ENCODE measurements at places on chromosomes 2 and 18. TPM values are rescaled to one million over a fixed set of nuclear protein-coding genes. Genes with fewer than 3 reads are reported as not detected.

DNA sequence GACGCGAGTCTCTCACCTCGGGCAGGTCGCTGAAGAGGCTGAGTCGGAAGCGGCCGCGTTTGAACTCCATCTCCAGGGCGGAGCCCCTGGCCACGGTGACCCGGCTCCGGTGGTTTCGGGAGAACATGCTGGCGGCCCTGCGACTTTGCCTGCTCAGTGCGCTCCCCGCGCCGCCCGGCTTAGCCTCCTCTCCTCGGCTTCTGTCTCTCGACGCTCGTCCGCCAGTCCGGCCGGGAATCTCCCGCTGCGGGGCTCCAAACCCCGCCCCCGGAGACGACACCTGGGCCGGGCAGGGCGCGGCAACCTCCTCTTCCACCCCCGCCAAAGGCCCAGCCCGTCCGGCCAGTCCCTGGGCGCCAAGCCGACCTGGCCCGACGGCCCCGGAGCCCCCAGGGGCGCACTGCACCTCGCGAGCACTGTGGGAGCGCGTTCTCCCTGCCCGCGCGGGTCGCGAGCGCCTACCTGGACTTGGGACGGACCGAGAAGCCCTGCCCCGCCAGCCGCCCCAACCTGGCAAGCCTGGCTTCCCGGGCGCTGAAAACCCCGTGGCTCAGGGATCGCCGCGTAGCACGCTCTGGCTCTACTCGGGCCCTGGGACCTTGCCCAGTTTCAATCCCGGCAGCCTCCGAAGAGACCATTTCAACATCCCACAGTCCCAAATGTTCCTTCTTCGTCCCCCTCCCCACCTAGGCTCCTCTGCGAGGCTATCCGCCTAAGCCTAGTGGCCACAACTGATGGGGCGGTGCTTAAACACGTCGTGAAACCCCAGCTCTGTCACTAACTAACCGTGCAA is at the start of gene RTKN:
RTKN (minus strand) TSS at position 248 of the 793 bp plus-strand sequence; CDS start at position 127, 121 bp downstream.
- peaks cover 18% of the 10 kb centered on the region for H3K4me1 ChIP-seq
- no peaks in the 10 kb centered on the region for H3K36me3 ChIP-seq
- H3K27ac ChIP-seq, result peak within 1 kb of the TSS; percentile 98
- DNase-seq, result peak; percentile 84

ANKRD29 gene
- total RNA-seq, result 0.81 TPM

GRCh38 chr2:66854298-66854697 is 419.4 kb downstream of the MEIS1 start:
- no peak for DNase-seq
- no peak overlapping the region for H3K4me3 ChIP-seq
- H3K36me3 ChIP-seq, result no peaks in the 10 kb centered on the region
- H3K27me3 ChIP-seq, result no peaks in the 10 kb centered on the region
- peaks cover 8% of the 10 kb centered on the region for H3K4me1 ChIP-seq

FOXD4L1 gene
- not detected for total RNA-seq

PLCD4 gene
- 1.1 TPM for total RNA-seq

- DNase-seq, result no peak
- H3K36me3 ChIP-seq, result no peaks in the 10 kb centered on the region
- peaks cover 9% of the 10 kb centered on the region for H3K4me1 ChIP-seq
- no peaks in the 10 kb centered on the region for H3K27me3 ChIP-seq
Observed at GRCh38 chr2:188365058-188365641, 73.5 kb downstream of the GULP1 start.

DNA sequence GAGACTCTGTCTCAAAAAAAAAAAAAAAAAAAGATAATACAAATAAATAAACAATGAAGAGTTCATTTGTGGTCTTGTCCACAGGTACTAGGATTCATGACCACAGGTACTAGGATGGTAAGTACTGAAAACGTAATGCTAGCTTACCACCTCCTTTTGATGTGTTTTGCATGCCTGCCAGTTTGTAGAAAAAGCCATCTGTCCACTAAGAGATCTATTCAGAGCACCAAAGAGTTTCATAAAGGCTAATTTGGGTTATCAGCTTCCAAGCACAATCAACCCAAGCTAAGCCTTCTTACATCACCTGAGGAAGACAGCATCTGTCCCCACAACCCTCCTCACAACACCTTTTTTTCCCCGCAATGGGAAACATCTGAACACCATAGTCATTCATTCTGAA is 477.2 kb downstream of the ZEB2 start:
- H3K27ac ChIP-seq, result no peak overlapping the region
- H3K36me3 ChIP-seq, result no peaks in the 10 kb centered on the region
- H3K4me3 ChIP-seq, result no peak overlapping the region
- H3K4me1 ChIP-seq, result no peaks in the 10 kb centered on the region
- H3K27me3 ChIP-seq, result no peaks in the 10 kb centered on the region
- DNase-seq, result no peak

DNA sequence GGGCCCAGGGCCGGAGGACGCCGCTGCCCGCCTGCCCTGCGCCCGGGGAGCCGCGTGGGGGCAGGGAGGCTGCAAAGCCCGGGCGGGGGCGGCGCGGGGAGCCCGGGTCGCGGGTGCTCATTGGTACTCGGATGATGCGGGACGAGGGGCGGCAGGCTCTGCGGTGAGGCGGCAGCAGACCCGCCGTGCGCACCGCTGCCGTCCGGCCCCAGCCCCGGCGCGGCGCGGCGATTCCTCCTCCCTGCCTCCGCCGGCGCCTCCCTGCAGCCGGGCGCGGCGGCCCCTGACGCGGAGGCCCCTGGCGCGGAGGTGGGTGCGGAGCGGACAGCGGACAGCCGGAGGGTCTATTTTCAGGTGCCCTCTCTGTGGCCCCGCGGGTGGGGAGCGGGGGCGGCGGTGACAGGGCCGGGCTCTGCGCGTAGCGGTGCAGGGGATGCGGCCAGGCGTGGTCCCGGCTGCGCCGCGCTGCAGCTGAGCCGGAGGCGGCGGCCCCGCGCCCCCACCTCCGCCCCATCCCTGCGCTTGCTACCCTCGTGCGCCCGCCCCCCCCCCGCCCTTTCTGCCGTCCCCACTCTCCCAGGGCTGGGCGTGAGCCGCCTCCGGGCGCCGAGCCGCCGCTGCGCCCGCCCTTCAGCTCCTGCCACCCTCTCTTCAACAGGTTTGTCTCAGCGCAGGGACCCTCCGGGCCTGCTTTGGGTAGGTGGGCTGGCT is 640 bp downstream of the SPTBN1 start:
- H3K4me1 ChIP-seq, result peaks cover 11% of the 10 kb centered on the region
- H3K36me3 ChIP-seq, result no peaks in the 10 kb centered on the region
- peak overlapping the region; percentile 76 for H3K4me3 ChIP-seq

DNA sequence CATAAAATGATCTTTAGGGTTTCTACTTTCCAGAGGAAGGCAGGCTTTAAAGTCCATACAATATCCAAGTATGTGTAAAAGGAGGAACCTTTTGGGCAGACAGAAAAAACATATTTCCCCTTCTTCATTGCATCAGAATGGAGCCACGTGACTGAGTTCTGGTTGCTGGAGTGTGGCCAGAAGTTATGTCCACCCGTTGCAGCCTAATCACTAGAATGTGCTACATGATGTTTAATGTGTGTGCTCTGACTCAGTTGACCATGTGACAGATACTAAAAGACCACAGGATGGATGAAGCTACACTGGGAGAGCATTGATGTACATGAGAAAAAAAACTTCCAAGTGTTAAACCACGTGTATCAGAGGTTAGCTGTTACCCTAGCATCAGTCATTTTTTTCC is 460.9 kb downstream of the RIT2 start:
- H3K27ac ChIP-seq, result no peak overlapping the region
- H3K36me3 ChIP-seq, result no peaks in the 10 kb centered on the region
- no peaks in the 10 kb centered on the region for H3K27me3 ChIP-seq
- no peak overlapping the region for H3K4me3 ChIP-seq
- no peak for DNase-seq
- no peaks in the 10 kb centered on the region for H3K4me1 ChIP-seq

GRCh38 chr18:47868744-47869143 is 61.7 kb downstream of the SMAD2 start:
- H3K27me3 ChIP-seq, result no peaks in the 10 kb centered on the region
- H3K4me3 ChIP-seq, result no peak overlapping the region
- H3K36me3 ChIP-seq, result peaks cover 62% of the 10 kb centered on the region
- peak overlapping the region; percentile 31 for H3K27ac ChIP-seq
- no peak for DNase-seq

GALNT13 gene
- total RNA-seq, result 4.3 TPM

TEKT4 gene
- not detected for total RNA-seq

- H3K4me1 ChIP-seq, result no peaks in the 10 kb centered on the region
- no peak overlapping the region for H3K4me3 ChIP-seq
- no peak overlapping the region for H3K27ac ChIP-seq
- no peaks in the 10 kb centered on the region for H3K36me3 ChIP-seq
- DNase-seq, result no peak
Observed at GRCh38 chr18:26909599-26910290, 44.2 kb upstream of the AQP4 start.

- H3K36me3 ChIP-seq, result no peaks in the 10 kb centered on the region
- H3K4me1 ChIP-seq, result peaks cover 17% of the 10 kb centered on the region
- H3K27ac ChIP-seq, result no peak overlapping the region
- H3K27me3 ChIP-seq, result peaks cover 100% of the 10 kb centered on the region
- peak overlapping the region; percentile 35 for H3K4me3 ChIP-seq
- DNase-seq, result peak; percentile 90
Observed at GRCh38 chr2:19362755-19363473, 4.5 kb upstream of the OSR1 start.

ILKAP gene
- 24.7 TPM for total RNA-seq

IL1RN gene
- total RNA-seq, result not detected

- no peak overlapping the region for H3K27ac ChIP-seq
- H3K27me3 ChIP-seq, result no peaks in the 10 kb centered on the region
- no peak overlapping the region for H3K4me3 ChIP-seq
Observed at GRCh38 chr2:184581391-184581790, 16.9 kb upstream of the ZNF804A start.

- H3K4me1 ChIP-seq, result peaks cover 2% of the 10 kb centered on the region
- H3K27me3 ChIP-seq, result no peaks in the 10 kb centered on the region
- no peak overlapping the region for H3K27ac ChIP-seq
- no peak for DNase-seq
- H3K36me3 ChIP-seq, result no peaks in the 10 kb centered on the region
Observed at GRCh38 chr2:96501471-96501874, 3.7 kb downstream of the NEURL3 start.

DNA sequence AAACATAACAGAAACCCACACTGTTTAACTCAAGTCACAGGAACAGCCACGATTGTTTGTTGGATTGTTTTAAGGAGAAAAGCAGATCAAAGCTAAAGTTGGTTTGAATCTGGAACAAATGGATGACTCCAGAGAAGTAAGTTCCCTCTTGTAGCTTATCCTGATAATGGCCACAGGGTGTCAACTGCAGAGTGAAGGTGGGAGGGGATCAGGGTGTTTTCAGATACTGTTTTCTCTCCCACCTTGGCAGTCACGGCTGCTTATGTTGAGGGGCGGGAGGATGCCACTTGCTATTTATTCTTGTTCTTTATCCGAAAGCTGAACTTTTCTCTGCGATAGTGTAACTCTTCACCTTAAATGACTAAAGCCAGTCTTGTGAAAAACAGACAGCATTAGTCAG is 36.5 kb upstream of the INPP4A start:
- no peaks in the 10 kb centered on the region for H3K36me3 ChIP-seq
- no peak overlapping the region for H3K27ac ChIP-seq
- H3K4me1 ChIP-seq, result no peaks in the 10 kb centered on the region
- DNase-seq, result no peak
- H3K4me3 ChIP-seq, result no peak overlapping the region
- no peaks in the 10 kb centered on the region for H3K27me3 ChIP-seq

ASB18 gene
- total RNA-seq, result not detected

GPR45 gene
- not detected for total RNA-seq

DNA sequence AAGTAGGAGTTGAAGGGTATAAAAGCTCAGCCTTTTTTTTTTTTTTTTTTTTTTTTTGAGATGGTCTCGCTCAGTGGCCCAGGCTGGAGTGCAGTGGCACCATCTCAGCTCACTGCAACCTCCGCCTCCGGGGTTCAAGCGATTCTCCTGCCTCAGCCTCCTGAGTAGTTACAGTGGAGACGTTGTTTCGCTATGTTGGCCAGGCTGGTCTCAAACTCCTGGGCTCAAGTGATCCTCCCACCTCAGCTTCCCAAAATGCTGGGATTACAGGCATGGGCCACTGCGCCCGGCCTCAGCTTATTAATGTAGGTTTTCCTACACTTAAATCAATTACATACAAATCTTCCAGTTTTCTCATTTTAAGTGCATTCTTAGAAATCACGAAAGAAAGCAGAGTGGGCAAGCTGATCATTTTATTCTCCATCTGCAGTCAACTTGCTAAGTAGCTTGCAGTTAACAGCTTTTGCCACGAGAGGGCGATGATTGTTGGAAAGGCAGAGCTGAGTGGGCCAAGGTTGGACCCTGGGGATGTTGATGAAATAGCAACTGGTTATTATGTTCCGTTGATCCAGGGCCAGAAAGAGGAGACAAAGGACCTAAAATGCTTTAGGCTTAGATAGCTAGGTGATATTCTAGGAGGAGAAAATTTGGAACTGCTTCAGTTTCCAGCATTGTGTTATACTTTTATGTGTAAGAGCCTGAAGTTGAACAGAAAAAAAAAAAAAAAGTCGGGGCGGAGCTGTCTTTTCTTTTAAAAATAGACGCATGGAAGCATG is 234.4 kb upstream of the EPAS1 start:
- no peak overlapping the region for H3K4me3 ChIP-seq
- DNase-seq, result peak; percentile 85
- no peaks in the 10 kb centered on the region for H3K4me1 ChIP-seq
- no peaks in the 10 kb centered on the region for H3K27me3 ChIP-seq
- H3K27ac ChIP-seq, result no peak overlapping the region

- no peak overlapping the region for H3K4me3 ChIP-seq
- no peaks in the 10 kb centered on the region for H3K27me3 ChIP-seq
- H3K27ac ChIP-seq, result no peak overlapping the region
- H3K4me1 ChIP-seq, result no peaks in the 10 kb centered on the region
Observed at GRCh38 chr18:9531791-9532410, 56.6 kb downstream of the RALBP1 start.

DNA sequence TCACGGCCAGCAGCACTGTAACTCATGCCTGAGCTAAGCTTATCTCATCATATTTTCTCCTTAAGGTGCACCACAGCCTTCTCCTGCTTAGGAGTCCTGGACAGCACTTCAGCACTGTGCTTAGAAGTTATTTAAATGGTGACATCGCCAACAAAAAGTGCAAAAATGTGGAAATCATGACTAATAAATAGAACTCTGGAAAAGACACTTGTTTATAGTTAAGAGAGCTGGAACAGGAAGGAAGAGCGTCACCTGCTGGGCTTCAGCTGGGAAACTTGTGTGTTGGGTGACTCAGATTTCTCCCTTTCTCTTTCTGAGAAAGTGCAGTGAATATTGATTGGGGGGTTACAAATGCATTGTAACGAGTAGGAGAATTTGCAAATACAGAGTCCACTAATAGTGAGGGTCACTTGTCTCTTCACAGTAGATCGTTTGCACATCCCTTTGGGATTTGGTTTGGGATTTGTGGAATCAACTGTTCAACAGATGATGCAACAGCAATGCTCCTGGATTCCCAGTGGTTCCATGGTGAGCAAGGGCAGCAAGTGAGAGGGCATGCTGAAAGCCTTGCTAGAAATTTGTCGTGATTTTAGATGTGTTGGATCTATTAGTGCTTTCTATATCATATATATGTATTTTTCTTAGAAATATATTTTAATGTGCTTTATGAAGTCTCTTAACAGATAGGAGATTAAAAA is 84.2 kb downstream of the DOK6 start:
- no peak overlapping the region for H3K4me3 ChIP-seq
- no peaks in the 10 kb centered on the region for H3K36me3 ChIP-seq
- DNase-seq, result no peak
- no peak overlapping the region for H3K27ac ChIP-seq
